ENCODE measurements at places on chromosomes 11 and 22. TPM values are rescaled to one million over a fixed set of nuclear protein-coding genes. Genes with fewer than 3 reads are reported as not detected.

DNA sequence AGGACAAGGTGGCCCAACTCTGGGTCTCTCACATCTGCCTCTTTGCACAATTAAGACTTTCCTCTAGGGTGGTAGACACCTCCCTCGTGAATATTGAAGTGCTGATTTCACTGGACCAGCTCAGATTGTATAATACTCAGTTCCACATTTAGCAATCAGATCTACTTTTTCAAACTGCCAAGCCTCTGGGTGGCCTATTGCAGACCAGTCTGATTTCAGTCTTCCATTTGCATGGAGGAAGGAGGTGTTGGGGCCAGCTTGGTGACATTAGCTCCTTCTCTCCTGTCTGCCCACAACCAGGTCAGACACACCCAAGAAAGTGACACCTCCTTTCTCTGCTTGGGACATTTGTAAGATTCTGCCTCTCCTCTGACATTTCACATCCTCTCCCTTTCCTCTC is 78.2 kb downstream of the PPFIBP2 start:
- no peak for DNase-seq

DNA sequence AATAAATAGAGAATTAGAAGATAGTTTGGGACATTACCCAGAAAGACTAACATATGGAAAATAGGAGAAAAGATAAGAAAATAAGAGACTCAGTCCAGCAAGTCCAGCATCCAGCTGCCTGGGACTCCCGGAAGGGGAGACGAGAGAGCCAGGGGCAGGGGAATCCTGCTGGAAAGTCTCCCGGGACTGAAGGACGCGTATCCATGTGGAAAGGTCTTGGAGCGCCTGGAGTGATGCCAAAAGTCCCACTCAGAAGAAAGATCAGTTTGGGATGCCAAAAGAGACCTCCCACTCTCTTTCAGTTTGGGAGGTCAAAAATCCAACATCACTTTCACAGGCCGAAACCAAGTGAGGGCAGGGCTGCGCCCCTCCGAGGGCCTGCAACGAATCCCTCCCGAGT is 30.7 kb downstream of the LRFN4 start:
- peak; percentile 58 for DNase-seq

- DNase-seq: peak; percentile 20
Measured at GRCh38 chr11:18490736-18491485, 35.3 kb downstream of the LDHAL6A start.

DNA sequence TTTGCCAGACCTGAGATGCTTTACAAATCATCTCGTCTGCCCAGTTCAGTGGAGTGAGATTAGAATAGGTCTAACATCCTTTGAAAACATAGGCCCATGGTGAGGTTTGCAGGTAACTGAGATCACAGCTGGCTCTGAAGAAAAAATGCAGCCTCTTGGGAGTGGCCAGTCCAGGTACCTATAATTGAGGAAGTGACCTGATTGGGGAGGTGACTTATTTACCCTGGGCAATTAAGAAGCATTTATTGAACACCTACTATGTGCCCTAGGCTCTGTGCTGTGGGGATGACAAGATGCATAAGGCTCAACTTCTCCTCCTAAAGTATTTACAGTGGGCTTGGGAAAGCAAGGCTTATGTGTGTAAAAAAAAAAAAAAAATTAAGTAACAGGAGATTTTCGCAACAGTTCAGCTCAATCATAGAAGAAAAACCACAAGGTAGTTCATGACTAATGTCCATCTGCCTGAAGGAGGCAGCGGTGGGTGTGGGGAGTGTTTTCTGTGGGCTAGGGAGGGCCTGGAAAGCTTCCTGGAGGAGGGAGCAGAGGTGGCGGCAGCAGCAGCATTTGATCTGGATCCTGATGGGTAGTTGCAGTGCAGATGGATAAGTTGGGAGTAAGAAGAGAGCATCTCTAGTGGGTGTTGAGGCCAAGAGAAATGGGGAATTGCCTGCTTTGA is 16.1 kb downstream of the MICAL2 start:
- no peak for DNase-seq

DNA sequence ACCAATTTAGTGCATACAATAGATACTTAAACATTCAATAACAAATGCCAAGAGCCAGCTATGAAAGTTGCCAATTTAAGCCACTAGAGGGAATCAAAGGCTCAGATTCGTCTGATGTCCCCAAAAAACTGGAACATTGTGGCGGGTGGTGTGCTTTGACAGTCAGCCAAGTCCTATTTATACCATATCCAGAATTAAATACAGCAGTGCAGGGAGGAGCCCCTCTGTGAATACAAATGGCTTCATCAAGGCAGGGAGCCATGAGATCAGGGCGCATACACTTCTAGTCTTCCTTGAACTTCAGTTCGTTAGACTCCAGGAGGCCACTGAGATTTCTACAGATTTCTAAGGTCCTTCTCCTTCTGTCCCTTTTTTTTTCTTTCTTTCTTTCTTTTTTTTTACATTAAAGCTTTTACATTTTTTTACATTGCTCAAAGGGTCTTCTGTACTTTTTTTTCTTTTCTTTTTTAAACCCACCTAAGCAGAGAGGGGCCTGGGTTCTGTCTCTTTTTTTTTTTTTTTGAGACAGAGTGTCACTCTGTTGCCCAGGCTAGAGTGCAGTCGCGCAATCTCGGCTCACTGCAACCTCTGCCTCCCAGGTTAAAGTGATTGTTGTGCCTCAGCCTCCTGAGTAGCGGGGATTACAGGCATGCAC is 41.5 kb upstream of the HSPA8 start:
- DNase-seq: peak; percentile 88

DNA sequence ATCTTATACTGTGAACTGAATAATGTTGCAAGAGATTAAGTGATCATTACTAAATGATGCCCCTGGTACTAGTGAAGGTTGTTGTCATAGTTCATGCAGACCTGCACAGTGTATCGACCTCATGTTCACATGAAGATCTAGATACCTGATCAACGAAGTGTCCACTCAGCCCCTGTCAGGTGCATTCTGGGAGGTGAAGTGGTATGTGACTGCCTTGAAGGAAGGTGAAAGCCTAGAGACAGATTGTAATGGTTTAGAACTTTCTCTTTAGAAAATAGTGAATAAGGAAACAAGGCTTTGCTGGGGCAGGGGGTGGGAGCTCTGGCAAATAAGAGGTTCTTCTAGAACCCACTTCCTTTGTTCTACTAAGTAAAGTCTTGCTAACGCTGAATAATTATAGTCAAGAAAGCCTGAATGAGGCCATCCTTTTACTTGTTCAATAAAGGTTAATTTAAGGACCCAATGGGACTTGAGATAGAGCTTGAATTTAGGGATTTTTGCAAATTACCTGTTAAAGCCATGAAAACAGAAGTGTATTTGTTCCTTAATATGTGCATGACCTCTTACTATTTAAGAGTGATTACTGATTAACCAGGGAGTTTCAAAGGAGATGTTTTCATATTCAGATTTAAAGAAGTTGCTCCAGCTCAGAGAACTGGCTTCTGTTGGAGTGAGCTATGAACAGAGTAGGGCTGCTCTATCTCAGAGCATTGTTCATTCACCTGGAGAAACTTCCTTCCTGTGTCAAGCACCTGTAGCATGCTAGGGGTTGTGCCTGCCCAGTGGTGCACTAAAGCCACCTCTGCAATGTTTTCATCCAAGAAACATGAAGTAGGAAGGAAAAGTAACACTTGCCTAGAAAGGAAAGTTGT is 45.3 kb downstream of the C22orf31 start:
- no peak for DNase-seq

- DNase-seq: peak; percentile 41
Measured at GRCh38 chr11:62353841-62354240, 16.6 kb downstream of the ASRGL1 start.

- no peak for DNase-seq
Measured at GRCh38 chr11:62241095-62241494, 944 bp upstream of the SCGB1D2 start.

- no peak for DNase-seq
Measured at GRCh38 chr11:36062796-36063365, 119.0 kb downstream of the LDLRAD3 start.

- DNase-seq: no peak
Measured at GRCh38 chr11:1082346-1082727, 7.7 kb downstream of the MUC2 start.

DNA sequence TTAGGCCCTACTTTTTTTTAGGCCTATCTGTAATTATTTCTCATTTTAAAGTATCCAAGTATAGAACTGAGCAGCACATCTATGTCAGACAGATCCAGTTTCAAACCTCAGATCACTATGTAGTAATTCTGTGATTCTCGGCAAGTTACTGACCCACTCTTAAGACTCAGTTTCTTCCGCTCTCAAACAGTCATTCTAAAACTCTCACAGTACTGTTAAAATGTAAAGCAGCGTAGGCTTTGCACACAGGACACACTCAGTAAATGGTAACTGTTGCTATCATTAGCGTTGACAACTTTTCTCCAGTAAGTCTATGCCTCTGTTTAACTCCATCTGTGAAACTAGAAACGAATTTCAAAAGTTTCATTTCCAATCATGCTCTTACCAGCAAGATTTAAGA is 277.1 kb downstream of the TTC28 start:
- no peak for DNase-seq

DNA sequence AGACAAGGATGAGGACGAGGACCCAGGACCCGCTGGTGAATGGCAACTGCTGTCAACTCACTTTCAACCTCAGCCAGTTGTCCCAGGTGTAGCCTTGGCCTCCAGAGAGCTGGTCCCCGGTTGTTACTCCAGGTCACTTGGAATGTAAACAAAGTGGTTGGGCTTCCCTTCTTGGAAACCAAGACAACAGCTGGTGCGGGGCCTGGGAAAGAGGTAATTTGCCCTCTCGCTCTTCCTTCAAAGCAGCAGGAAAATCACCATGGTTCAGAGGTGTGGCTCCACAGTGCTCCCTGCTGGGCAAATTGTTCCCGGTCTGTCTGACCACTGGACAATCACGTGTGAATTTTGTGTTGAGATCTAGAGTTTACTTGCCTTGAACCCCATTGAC is 15.0 kb downstream of the SLC1A2 start:
- DNase-seq: peak; percentile 74

DNA sequence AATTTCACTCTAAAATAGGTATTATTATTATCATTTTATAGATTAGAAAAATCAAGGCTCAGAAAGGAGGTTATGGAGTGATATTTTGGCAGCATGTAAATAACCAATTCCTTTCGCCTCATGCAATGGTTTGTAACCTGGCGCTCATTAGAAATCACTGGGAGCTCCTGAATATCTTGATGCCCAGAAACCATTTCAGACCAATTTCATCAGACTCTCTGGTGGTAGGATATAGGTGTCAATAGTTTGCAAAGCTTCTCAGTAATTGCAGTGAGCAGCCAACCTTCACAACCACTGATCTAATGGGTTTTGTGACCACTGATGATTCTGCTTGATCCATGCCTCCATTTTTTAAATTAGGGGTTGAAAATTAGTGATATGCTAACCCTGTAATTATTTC is 57.8 kb upstream of the ZC3H12C start:
- DNase-seq: no peak

- no peak for DNase-seq
Measured at GRCh38 chr11:75420224-75421034, 12.6 kb downstream of the KLHL35 start.

- no peak for DNase-seq
Measured at GRCh38 chr11:86702220-86702983, 30.0 kb upstream of the ME3 start.

Gene MS4A6E
- not detected for total RNA-seq

Gene LMO2
- 9.6 TPM for total RNA-seq

Gene FGF3
- total RNA-seq: not detected

Gene FAM227A
- total RNA-seq: 0.45 TPM

Gene MMP10
- not detected for total RNA-seq

Gene CD59
- total RNA-seq: 29.2 TPM

Gene FREY1
- 9.9 TPM for total RNA-seq

Data from stomach (tissue), 19 donors.